Natural killer cell (primary cell): ENCODE measurements at places on chromosomes 1 and 21. TPM values are rescaled to one million over a fixed set of nuclear protein-coding genes. Genes with fewer than 3 reads are reported as not detected.

Gene BRINP3
- total RNA-seq: not detected

Gene TSACC
- not detected for total RNA-seq

Gene ZNF648
- not detected for total RNA-seq

Gene MROH9
- total RNA-seq: not detected

Gene HMGCS2
- not detected for total RNA-seq

Gene GBP5
- total RNA-seq: 219 TPM

Gene AKR7A2
- total RNA-seq: 28.9 TPM

Gene RXFP4
- total RNA-seq: not detected

GRCh38 chr1:244162786-244163530, 111.9 kb downstream of the ZBTB18 start:
- no peak for DNase-seq
- no peak overlapping the region for H3K27ac ChIP-seq
- H3K4me3 ChIP-seq: no peak overlapping the region
- H3K27me3 ChIP-seq: no peaks in the 10 kb centered on the region

DNA sequence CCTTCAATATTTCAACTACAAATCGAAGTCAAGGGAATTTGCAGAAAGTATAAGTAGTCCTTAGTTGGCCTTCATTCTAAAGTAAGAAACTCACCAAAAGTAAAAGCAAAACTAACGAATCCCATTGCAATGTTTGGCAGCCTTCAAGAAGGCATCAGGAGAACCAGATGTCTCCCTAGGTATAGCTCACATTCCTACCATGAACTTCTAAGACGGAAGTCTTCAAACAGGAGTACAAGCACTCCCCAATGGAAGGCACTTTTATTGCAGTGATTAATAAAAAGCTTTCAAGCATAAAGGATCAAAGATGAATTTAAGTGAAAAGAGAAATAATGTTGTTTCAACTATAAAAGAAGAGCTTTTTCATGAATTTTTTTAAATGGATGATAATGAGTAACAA, 236.0 kb upstream of the NR5A2 start:
- no peaks in the 10 kb centered on the region for H3K27me3 ChIP-seq
- H3K4me3 ChIP-seq: no peak overlapping the region
- no peaks in the 10 kb centered on the region for H3K4me1 ChIP-seq
- no peaks in the 10 kb centered on the region for H3K36me3 ChIP-seq
- no peak overlapping the region for H3K27ac ChIP-seq

DNA sequence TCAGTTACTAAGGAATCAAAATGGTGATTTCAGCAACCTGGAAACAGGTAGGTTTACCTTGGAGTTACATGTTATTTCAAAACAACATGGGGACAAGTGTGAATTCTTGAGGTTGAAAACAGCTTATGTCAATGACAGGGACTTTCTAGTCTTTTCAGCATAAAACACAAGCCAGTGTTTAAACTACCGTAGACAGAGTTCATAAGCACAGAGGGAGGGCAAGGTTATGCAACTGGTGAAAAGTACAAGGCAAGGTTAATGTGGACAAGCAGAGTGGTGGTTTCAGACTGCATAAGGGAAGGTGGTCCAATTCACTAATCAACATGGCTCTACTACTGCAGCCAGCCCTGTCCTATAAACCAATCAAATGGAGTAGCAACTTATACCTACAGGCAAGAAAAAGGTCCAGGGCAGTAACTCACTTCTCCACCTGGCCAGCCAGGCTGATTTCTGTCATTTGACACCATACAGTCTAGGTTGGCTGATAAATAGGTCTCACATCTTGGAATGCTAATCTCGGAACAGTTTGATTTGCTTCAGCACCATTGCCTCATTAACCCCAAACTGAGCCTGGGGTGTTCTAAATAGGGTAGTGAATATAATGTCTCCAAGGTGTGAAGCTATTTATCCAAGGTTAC, 250.3 kb upstream of the PROX1 start:
- H3K36me3 ChIP-seq: no peaks in the 10 kb centered on the region
- H3K4me3 ChIP-seq: no peak overlapping the region
- no peak for DNase-seq
- no peak overlapping the region for H3K27ac ChIP-seq
- no peaks in the 10 kb centered on the region for H3K27me3 ChIP-seq
- no peaks in the 10 kb centered on the region for H3K4me1 ChIP-seq

DNA sequence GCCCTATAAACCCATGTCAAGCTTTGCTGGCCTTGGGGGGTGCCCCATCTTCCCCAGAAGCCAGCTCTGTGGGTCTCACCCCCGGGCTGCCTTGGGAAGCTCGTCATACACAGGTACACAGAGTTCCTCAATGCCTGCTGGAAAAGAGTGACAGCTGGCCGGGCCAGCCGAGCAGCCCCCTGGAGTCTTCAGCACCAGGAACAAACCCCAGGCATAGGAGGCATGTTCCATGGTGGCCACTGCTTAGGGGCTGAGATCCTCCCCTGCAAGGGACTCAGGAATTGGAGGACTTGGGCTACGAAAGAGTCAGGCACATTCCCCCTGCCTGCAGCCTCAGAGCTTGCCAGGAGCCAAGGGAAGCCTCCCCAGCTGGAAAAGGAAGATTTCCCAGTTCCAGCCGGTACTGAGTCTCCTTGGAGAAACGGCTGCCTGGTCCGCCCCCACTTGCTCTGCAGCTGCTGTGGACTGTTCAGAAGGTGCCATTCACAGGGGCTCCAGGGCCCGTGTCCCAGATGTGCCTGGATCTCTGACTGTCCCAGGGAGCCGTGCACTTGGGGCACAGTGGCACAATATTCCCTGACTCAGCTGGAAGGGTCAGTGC, 89.5 kb downstream of the STUM start:
- no peaks in the 10 kb centered on the region for H3K27me3 ChIP-seq
- H3K27ac ChIP-seq: no peak overlapping the region
- DNase-seq: no peak

DNA sequence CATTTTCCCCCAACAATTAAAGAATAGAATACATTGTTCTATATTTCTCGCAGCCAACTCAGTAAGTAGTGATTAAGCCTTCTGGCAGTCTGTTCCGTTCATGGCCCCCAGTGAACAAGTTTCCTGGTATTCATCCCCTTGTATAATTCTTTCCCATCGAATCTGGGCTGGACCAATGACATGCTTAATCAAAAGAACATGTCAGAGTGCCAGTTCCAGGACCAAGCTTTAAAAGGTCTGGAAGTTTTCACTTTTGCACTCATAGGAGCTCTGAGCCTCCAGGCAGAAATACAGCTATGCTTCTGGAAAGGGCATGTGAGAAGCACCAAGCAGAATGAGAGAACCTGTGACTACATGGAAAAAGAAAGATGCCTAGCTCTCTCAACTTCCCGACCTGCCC, 22.5 kb upstream of the DPYD start:
- H3K27me3 ChIP-seq: no peaks in the 10 kb centered on the region
- no peaks in the 10 kb centered on the region for H3K4me1 ChIP-seq
- no peak overlapping the region for H3K4me3 ChIP-seq
- no peak overlapping the region for H3K27ac ChIP-seq
- no peak for DNase-seq

- no peaks in the 10 kb centered on the region for H3K4me1 ChIP-seq
- no peak for DNase-seq
- no peaks in the 10 kb centered on the region for H3K27me3 ChIP-seq
- no peak overlapping the region for H3K27ac ChIP-seq
- H3K4me3 ChIP-seq: no peak overlapping the region
- no peaks in the 10 kb centered on the region for H3K36me3 ChIP-seq
These were observed 142.8 kb upstream of the DNAH14 start for GRCh38 chr1:224786533-224787250.

GRCh38 chr1:7476861-7477547, 294.1 kb upstream of the VAMP3 start:
- H3K4me1 ChIP-seq: no peaks in the 10 kb centered on the region
- H3K36me3 ChIP-seq: no peaks in the 10 kb centered on the region
- DNase-seq: no peak
- H3K27ac ChIP-seq: no peak overlapping the region

- H3K4me1 ChIP-seq: no peaks in the 10 kb centered on the region
- H3K27ac ChIP-seq: no peak overlapping the region
- H3K27me3 ChIP-seq: no peaks in the 10 kb centered on the region
- no peak overlapping the region for H3K4me3 ChIP-seq
- DNase-seq: no peak
These were observed 96.4 kb upstream of the RAB3GAP2 start for GRCh38 chr1:220368352-220369265.

DNA sequence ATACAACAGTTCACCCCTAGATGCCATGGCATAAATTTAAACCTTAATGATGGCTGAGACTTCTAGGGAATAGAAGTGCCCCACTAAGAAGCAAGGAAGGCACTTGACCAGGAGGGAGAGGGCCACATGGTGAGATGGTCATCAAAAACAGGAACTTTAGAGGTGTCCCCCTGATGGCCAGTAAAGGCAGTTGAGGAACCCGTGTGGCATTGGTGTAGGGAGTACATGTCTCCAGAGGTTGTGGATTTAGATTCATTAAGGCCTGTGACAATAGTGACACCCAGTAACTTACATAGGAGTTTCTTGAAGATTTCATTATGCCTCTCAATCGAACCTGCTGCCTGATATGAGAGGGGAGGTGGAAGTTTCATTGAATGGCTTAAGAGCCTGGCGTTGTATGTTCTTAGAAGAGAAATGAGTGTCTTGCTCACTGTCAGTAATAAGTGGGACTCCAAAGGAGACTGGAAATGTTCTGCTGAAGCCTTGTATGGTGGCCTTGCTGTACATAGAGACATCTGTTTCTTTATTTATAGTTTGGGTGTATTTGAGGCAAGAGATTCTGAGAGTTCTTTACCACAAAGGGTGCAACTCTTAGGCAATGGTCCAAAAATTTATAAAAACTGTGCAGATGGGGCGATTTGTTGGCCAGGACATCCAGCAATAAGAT, 27.9 kb downstream of the EDARADD start:
- H3K27me3 ChIP-seq: no peaks in the 10 kb centered on the region
- no peak overlapping the region for H3K27ac ChIP-seq
- H3K4me3 ChIP-seq: no peak overlapping the region
- no peaks in the 10 kb centered on the region for H3K36me3 ChIP-seq

DNA sequence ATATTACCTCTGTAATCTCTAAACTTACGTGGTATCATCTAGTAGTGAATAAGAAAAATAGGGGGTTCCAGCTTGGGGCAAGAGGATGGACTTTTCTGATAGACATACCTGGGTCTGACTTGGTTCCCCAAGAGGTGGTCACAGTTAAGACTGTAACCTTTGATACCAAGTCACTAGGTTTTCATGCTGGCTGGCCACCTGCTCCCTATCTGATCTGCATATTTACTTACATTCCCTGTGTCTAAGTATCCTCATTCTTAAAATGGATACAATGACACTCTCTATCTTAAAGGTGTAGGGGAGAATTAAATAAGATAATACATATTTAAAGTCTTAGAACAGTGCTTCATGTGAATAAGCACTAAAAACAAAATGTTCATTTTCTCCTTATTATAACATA, 312.1 kb downstream of the DSCAM start:
- H3K4me1 ChIP-seq: no peaks in the 10 kb centered on the region
- no peak overlapping the region for H3K27ac ChIP-seq
- no peak overlapping the region for H3K4me3 ChIP-seq

- H3K4me3 ChIP-seq: no peak overlapping the region
- peaks cover 17% of the 10 kb centered on the region for H3K4me1 ChIP-seq
- DNase-seq: no peak
- H3K27me3 ChIP-seq: no peaks in the 10 kb centered on the region
- H3K36me3 ChIP-seq: no peaks in the 10 kb centered on the region
- H3K27ac ChIP-seq: peak overlapping the region; percentile 72
These were observed 39.1 kb upstream of the PTPRC start for GRCh38 chr1:198599749-198600148.

DNA sequence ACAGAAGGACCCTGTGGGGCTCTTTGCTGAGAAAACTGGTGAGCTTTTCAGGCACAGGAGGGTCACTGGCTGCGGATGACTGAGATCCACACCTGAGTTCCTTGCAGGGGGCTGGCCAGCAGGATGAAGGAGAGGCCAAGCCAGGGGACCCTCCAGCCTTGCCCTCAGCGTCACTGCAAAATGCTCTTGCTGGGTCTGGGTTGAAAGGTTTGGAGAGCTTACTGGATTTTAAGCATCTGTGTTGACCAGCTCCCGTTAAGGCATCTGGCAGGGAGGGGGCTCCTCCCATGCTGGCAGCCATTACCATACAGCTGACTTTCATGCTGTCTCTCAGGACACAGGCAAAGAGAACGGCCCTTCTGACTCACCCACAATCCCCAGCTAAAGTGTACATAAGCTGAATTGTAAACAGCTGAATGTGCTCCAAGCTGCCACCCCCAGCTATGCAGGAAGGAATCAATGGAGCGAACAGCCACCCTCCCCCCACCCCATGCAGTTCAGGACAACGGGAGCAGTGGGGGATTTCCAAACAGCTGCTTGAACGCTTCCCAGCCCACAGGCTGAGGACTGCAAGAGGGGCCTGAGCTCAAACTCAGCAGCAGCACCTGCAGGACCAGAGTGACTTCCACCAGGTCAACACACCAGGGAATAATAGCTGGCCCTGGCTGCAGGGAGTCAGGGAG, 21.3 kb upstream of the A3GALT2 start:
- H3K27ac ChIP-seq: no peak overlapping the region
- H3K4me1 ChIP-seq: peaks cover 10% of the 10 kb centered on the region
- no peaks in the 10 kb centered on the region for H3K27me3 ChIP-seq

- H3K4me1 ChIP-seq: no peaks in the 10 kb centered on the region
- no peak overlapping the region for H3K27ac ChIP-seq
- no peaks in the 10 kb centered on the region for H3K27me3 ChIP-seq
- no peak overlapping the region for H3K4me3 ChIP-seq
- no peaks in the 10 kb centered on the region for H3K36me3 ChIP-seq
- no peak for DNase-seq
These were observed 186.6 kb upstream of the ST6GALNAC5 start for GRCh38 chr1:76680651-76681050.

DNA sequence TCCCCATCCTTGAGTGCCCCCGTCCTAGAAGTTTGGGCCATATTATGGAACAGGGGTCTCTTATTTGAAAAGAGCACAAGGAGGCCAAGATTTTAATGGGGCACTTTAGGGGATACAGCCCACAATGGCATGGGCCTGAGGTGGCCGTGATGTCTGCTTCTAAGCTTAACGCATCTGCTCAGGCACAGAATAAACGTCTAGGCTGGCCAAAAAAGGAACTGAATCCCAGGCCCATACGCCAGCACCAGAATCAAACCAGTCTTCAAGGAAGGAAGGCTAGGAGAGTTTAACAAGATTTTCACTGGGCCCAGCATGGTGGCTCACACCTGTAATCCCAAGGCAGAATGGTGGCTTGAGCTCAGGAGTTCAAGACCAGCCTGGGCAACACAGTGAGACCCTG, 9.2 kb upstream of the SARS1 start:
- H3K27me3 ChIP-seq: no peaks in the 10 kb centered on the region
- no peak for DNase-seq
- no peak overlapping the region for H3K4me3 ChIP-seq
- H3K27ac ChIP-seq: no peak overlapping the region

- no peak overlapping the region for H3K27ac ChIP-seq
- no peaks in the 10 kb centered on the region for H3K36me3 ChIP-seq
- no peak overlapping the region for H3K4me3 ChIP-seq
- DNase-seq: no peak
- no peaks in the 10 kb centered on the region for H3K27me3 ChIP-seq
- no peaks in the 10 kb centered on the region for H3K4me1 ChIP-seq
These were observed 58.0 kb downstream of the B3GALT5 start for GRCh38 chr21:39670701-39671100.

- H3K4me3 ChIP-seq: no peak overlapping the region
- H3K27me3 ChIP-seq: peaks cover 2% of the 10 kb centered on the region
- no peaks in the 10 kb centered on the region for H3K36me3 ChIP-seq
- no peak overlapping the region for H3K27ac ChIP-seq
- no peak for DNase-seq
These were observed 440.8 kb downstream of the NPHP4 start for GRCh38 chr1:5551274-5551975.
